ENCODE measurements at places on chromosomes 6 and 20. TPM values are rescaled to one million over a fixed set of nuclear protein-coding genes. Genes with fewer than 3 reads are reported as not detected.

The HNF4A gene
- total RNA-seq = not detected

The NRN1 gene
- 10.2 TPM for total RNA-seq

The AGPAT4 gene
- total RNA-seq = 2.5 TPM

The VSX1 gene
- total RNA-seq = not detected

The SLA2 gene
- 73.4 TPM for total RNA-seq

The FAM217A gene
- total RNA-seq = not detected

GRCh38 chr6:10531503-10531902 lies 10.4 kb downstream of the GCNT2 start:
- H3K27ac ChIP-seq = peak overlapping the region; percentile 35
- H3K4me1 ChIP-seq = peaks cover 54% of the 10 kb centered on the region
- DNase-seq = no peak
- peak overlapping the region; percentile 60 for H3K4me3 ChIP-seq
- no peaks in the 10 kb centered on the region for H3K27me3 ChIP-seq

DNA sequence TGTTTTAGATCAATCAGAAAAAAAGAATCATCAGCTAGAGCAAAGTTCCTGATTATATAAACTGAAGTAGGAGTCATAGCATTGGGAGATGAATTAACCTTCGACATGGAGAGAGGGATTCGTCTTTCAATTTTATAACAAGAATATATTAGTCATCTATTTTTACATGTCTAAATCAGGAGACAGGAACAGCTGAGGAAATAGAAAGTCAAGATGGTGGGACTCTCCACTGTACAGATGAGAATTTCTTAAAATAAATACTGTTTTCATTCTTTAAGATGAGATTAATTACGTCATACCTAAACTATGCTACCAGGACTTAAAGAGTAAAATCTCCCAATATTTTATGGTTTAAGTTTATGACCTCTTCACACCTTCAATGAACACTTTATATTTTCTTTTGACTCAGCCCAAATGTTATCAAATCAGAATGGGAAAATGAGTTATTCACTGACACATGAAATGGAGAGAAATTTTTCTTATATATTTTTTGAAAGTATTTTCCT lies 1137.7 kb downstream of the EPHA7 start:
- H3K27ac ChIP-seq = no peak overlapping the region
- no peaks in the 10 kb centered on the region for H3K4me1 ChIP-seq
- H3K36me3 ChIP-seq = no peaks in the 10 kb centered on the region
- no peak for DNase-seq
- no peak overlapping the region for H3K4me3 ChIP-seq

DNA sequence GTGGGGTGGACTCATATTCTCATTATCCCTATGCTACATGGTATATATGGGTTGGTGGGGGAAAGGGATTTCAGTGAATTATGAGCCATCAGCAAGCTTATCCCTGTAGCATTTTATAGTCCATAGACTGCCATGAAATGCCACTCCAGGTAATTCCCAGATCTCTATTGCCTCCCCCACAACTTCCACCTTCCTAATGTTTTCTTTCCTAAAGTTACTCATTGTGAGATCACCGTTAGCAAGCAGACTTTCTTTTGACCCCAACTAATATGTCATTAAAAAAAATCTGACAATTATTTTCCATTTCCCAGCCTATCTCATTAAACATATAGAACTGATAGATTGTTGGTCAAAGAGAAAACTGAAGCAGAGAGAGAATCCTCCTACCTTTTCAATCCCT lies 40.7 kb upstream of the TBX18 start:
- no peaks in the 10 kb centered on the region for H3K36me3 ChIP-seq
- DNase-seq = no peak
- H3K4me3 ChIP-seq = no peak overlapping the region

- no peak for DNase-seq
- H3K27me3 ChIP-seq = no peaks in the 10 kb centered on the region
Observed at GRCh38 chr6:164749221-164750064, 560.0 kb downstream of the C6orf118 start.

GRCh38 chr6:126312013-126312665 lies 27.8 kb upstream of the CENPW start:
- no peaks in the 10 kb centered on the region for H3K36me3 ChIP-seq
- H3K4me3 ChIP-seq = no peak overlapping the region
- no peak for DNase-seq
- H3K27ac ChIP-seq = no peak overlapping the region
- peaks cover 5% of the 10 kb centered on the region for H3K27me3 ChIP-seq

GRCh38 chr20:58136149-58136484 lies 92.3 kb downstream of the ANKRD60 start:
- no peak for DNase-seq
- peaks cover 8% of the 10 kb centered on the region for H3K4me1 ChIP-seq
- H3K27ac ChIP-seq = no peak overlapping the region

- no peaks in the 10 kb centered on the region for H3K36me3 ChIP-seq
- DNase-seq = no peak
- H3K4me1 ChIP-seq = no peaks in the 10 kb centered on the region
- H3K27me3 ChIP-seq = peaks cover 11% of the 10 kb centered on the region
Observed at GRCh38 chr6:155066361-155066760, 71.2 kb downstream of the TIAM2 start.

DNA sequence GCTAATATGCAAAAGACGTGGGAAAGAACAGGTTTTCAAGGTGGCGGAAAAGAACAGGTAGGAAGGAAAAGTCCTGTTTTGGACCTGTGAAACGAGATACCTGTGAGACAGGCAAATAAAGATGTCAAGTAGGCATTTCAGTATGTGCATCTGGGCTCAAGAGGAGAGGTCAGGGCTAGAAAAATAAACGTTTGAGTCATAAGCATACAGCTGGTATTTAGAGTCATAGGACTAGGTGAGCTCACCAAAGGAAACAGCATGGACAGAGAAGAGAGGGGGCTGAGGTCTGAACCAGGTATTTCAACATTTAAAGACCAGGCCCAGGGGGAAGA lies 14.9 kb downstream of the MTFR2 start:
- no peak overlapping the region for H3K4me3 ChIP-seq
- no peak for DNase-seq
- peaks cover 3% of the 10 kb centered on the region for H3K4me1 ChIP-seq
- no peaks in the 10 kb centered on the region for H3K27me3 ChIP-seq
- peaks cover 45% of the 10 kb centered on the region for H3K36me3 ChIP-seq
- H3K27ac ChIP-seq = no peak overlapping the region

GRCh38 chr6:69866351-69866769 lies at the start of gene COL19A1:
COL19A1 (plus strand) TSS chr6:69866556; CDS start chr6:69879568, 13,012 bp downstream.
- H3K27ac ChIP-seq = peak within 1 kb of the TSS; percentile 79
- peak; percentile 22 for DNase-seq
- peaks cover 33% of the 10 kb centered on the region for H3K27me3 ChIP-seq
- peaks cover 28% of the 10 kb centered on the region for H3K4me1 ChIP-seq
- no peaks in the 10 kb centered on the region for H3K36me3 ChIP-seq
